ENCODE measurements at places on chromosomes 3 and 15.

DNA sequence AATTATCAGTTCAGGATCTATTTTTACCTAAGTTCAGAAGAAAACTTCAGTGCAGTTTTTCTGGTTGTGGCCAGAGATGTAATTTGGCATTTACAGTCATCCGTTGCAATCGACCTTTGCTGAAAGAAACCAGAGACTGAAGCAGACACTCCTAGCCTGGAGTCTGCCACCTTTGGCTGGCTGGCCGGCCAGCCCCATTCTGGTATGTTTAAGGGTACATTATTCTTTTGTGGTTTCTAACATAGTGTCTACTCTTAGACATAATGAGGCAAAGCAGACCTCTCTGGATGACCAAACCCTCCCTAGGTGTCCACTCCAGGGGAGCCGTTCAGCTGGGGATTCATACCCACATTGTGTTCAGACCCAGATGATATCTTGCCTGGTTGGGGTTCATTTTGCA is 275.9 kb upstream of the TPM1 start:
- no peak for DNase-seq

- no peak for DNase-seq
Measured at GRCh38 chr3:124441766-124442165, 288.5 kb upstream of the UMPS start.

- no peak for DNase-seq
Measured at GRCh38 chr3:27571345-27571744, 87.2 kb upstream of the SLC4A7 start.

- no peak for DNase-seq
Measured at GRCh38 chr3:190092250-190092649, 28.4 kb downstream of the P3H2 start.

GRCh38 chr3:140170612-140171011 is 235.6 kb downstream of the CLSTN2 start:
- DNase-seq = no peak

DNA sequence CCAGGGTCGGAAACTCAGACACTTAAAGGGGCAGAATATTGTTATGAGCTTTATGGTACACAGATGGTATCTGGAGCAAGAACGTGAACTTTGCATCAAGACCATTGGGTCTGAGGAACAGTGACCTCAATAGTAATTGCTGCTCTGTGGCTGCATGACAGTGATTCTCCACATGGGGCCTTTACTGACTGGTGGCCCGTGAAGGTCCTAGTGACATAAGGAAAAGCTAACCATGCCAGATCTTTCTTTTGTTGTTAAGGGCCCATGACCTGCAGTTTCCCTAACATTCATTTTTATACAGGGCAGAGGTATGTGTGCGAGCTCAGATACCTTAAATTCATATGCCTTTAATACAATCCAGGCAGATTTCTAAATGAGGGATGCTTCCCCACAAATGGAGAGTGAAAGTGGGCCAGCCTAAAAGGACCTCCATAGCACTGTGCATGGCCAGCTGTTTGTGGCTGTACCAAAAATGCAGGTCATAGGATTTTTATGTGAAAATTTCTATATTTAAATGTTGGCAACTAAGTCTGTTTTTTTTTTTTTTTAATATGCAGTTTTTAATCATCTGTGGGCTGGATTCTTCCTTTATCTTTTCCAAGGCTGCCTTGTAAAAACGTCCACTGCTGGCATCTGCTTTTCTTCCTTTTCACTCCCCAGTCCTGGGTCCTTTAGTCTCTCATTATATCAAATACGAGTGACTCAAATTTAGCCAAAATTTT is 188.0 kb upstream of the IL12A start:
- no peak for DNase-seq

GRCh38 chr3:125102470-125102869 is 46.7 kb upstream of the HEG1 start:
- DNase-seq = no peak

- no peak for DNase-seq
Measured at GRCh38 chr3:14814411-14814871, 4.3 kb upstream of the FGD5 start.

DNA sequence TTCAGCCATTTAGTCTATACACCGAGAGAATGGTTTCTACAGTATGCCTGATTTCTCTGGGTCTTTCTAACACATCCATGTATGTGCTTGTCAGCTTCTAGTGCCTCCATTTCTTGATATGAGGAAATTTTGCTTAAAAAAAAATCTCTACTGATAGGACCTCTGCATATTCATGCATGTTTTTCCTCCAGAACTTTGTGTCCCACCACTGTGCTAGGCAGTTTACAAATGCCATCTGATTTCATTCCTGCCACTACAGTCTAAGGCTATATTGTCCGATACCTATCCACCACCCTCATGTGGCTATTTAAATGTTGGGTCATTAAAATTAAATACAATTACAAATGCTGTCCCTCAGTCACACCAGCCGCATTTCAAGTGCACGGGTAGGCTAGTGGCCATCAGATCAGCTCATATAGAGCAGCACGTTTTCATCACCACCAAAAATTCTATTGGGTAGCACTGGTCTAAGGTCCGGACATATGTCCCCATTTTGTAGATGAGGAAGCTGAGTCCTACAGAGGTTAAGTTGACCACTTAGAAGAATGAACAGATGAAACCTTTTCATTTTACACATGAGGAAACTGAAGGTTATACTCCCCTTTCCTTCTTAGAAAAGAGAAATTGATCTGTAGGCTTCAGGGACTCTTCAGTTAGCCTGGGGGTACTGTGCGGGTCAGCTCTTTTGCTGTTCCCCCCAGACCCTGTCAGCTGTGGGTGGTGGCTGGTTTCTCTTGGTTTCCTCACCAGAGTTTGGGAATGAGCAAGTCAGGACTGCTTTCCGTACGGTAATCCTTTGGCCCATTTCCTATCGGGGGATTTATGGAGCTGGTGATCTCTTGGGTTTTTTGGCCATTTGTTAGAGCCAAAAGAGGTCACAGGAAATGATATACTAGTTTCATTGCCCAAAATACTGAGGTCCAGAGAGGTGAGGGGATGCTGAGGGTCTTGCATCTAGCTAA is 56.5 kb downstream of the SMAD3 start:
- DNase-seq = no peak

DNA sequence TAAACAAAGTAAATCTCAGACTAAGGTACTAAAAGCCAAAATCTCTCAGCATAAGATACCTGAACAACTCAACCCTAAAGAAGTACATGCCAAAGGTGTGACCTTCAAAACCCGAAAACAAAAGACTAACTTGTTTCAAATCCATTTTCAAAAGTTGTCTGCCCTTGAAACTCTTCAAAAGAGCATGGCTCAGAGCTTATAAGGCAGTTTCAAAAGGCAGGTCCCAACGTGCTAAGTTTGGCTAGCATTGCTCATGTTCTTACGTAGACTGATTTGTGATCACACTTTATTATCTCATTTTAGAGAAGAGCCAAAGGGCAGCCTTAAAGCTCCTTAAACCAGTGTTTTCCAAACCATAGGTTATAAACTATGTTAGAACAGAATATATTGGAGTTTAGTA is 112.2 kb downstream of the FEZF2 start:
- DNase-seq = no peak

DNA sequence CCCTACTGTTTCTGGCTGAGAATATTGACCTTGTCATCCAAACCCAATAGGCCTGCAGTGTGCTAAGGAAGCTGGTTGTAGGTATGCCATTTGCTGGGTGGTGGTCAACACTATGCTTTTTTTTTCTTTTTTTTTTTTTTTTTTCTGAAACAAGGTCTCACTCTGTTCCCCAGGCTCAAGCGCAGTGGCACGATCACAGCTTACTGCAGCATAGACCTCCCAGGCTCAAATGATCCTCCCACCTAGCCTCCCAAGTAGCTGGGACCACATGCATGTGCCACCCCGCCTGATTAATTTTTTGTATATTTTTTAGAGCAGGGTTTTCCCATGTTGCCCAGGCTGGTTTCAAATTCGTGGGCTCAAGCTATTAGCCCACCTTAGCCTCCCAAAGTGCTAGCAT is 35.7 kb upstream of the RHO start:
- DNase-seq = no peak

- no peak for DNase-seq
Measured at GRCh38 chr3:39138804-39139415, 14.5 kb downstream of the CSRNP1 start.

- DNase-seq = no peak
Measured at GRCh38 chr15:99438691-99439523, 126.9 kb upstream of the MEF2A start.

- DNase-seq = no peak
Measured at GRCh38 chr15:74907163-74907870, 666 bp upstream of the FAM219B start.

DNA sequence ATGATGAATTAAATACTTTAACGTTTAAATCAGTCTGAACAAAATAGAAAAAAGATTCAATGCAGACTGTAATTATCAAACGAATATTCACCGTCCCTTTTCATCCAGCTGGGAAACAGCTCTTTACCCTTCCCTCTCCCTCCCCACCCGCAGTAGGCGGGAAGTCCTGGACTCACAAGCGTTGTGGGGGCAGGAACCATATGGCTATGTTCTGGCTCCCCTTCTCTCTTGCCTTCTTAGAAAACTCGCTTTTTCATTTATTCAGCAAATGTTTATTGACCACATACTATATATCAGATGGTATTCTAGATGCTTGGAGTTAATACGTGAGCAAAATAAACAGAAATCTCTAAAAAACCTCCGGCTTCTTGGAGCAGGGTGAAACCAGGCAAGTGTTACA is 715 bp upstream of the SCAPER start:
- DNase-seq = no peak

DNA sequence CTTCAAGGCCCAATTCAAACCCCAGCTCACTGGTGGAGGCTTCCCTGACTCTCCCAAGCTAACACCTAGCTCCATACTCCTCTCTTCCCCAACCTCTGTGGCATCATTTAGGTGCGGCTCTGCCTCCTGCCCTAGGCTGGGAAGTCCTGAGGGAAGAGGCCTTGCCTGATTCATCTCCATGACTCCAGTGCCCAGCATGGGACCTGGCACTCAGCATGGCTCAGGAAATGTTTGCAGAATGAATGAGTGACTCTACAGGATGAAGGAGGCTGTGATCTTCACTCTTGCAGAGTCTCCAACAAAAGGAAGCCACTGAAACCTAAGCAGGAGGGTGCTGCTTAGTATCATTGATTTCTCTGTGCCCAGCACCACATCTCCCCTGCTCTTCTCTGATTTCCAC is 34.5 kb upstream of the INSYN1 start:
- DNase-seq = no peak

GRCh38 chr3:25603703-25604102 is 61.0 kb downstream of the TOP2B start:
- DNase-seq = no peak

- DNase-seq = no peak
Measured at GRCh38 chr3:54180921-54181320, 58.6 kb downstream of the CACNA2D3 start.

- no peak for DNase-seq
Measured at GRCh38 chr3:177787279-177788041, 590.2 kb upstream of the TBL1XR1 start.

DNA sequence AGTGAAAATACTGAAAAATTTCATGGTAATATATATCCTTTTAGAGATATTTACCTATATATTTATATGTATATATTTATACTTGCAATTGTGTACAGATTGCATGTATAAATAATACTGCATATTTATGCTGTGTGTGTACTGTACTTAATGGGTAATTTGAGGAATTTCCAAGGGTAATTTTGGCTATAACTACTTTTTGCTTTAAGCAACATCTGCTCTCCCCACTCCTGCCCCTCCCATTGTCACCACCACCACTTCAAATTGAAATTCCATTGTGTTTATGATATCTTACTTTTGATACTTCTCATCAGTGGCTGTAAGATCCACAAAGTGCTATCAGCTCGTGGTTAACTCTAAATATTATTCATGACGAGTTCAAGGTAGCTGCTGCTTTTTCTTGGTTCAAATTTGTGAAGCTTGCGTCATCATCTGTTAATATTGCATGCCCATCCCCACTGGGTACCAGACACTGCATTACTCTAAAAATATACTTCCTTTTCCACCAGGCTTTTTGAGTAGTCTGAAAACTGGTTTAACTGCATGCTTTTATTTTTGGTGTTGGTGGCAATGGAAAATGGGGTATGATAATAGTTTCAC is 91.7 kb upstream of the MITF start:
- DNase-seq = no peak
